IPS-NIHi11 (cell line): ENCODE measurements at places on chromosomes 5 and 9.

DNA sequence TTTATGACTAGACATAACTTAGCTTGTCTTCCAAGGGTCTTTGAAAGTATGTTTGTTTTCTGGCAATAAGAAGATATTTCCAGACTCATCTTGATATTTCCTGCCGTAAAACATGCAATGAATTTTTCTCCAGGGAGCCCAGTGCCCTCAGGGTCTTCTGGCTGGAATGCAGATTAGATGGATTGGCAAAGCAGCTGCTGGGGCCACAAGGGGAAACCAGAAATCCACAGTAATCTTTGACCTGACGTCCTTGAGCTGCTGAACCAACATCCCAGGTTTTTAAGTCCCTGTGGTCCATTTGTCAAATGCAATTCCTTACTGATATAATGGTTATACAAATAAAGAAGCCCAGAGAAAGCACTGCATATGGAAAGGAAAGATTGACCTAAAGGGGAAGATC, 93.0 kb downstream of the THBS4 start:
- peak; percentile 31 for DNase-seq

DNA sequence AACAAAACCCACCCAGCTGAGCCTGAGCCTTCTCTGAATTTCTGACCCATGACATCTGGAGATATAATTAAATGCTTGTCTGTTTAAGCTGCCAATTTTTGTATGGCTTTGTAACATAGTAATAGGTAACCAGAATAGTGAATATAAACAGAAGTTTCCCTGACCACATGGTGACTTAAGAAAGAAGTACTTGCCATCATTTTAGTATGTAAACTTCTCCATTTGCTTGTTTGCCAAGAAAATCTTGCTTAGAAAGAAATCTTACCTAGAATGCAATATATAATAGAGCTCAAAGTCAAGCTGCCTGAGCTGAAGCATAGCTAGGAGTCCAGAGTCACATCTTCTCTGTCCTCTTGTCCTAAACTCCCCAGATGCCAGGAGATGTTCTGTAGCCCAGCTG, 117.0 kb downstream of the PCSK1 start:
- no peak for DNase-seq

GRCh38 chr5:33755231-33755630, 136.6 kb downstream of the ADAMTS12 start:
- DNase-seq = no peak

- no peak for DNase-seq
These were observed 2101.6 kb downstream of the MAT2B start for GRCh38 chr5:165607026-165607425.

DNA sequence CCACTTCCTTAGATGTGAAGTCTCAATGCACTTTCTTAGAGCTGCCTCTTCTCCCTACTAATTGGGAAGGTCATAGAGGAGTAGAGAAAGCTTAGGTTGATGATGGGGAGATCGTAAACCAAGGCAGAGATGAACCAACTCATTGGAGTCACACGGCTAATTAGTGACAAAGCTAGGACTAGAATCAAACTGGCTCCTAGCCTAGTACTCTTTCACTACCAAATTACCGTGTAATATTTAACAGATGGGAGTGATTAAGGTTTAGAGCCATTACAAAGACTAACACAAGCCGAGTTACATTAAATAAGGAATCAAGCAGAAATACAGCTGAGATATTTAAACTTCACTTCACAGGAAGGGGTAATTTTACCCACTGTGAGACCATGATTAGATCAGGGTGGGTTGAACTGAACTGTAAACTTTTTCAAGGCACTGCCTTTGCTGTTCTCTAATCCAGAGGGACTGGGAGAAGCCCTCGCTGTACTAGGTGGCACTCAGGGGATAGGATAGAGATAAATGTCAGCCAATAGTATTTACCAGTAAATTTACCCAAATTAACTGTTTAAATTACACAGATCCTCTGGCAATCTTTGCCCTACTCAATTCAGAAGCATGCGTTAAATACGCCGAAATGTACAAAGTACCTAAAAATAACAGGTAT, 166.4 kb upstream of the PIK3R1 start:
- no peak for DNase-seq

GRCh38 chr9:121597698-121598166, 53.7 kb upstream of the DAB2IP start:
- DNase-seq = no peak

- DNase-seq = peak; percentile 69
These were observed 4.1 kb downstream of the RPL7A start for GRCh38 chr9:133351908-133352634.

GRCh38 chr5:94595281-94595840, 23.0 kb downstream of the KIAA0825 start:
- no peak for DNase-seq

GRCh38 chr9:37618817-37619216, 26.4 kb upstream of the TOMM5 start:
- no peak for DNase-seq

GRCh38 chr5:151772029-151772845, 483 bp downstream of the G3BP1 start:
- DNase-seq = peak; percentile 75

GRCh38 chr9:17862101-17862500, 283.2 kb downstream of the SH3GL2 start:
- DNase-seq = no peak

GRCh38 chr5:1054799-1055775, 46.5 kb downstream of the NKD2 start:
- DNase-seq = no peak

DNA sequence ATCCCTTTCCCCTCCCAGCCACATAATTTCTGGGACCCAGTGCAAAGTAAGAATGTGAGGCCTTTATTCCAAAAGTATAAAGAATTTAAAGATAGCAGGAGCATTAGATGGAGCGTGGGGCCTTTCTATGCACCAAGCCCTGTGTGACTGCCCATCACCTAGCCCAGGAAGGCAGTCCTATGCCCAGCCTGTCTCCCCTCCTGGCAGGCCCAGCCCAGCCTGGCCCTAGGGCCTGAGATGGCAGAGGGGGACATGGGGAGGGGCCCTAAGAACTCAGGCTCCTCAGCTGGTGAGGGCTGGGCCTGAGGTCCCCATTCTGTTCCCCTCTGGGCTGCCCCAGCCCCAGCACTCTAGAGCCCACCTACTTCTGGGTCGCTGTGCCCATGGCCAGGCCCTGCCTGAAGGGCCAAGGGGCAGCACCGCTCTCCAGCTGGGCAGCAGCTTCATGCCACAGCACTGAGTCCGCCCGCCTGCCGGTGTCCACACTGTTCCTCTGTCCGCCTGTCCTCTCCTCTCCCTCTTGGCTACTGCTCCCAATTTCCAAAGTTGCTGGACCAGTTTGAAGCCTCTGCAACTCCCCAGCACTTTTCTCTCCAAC, 995 bp upstream of the SLC23A1 start:
- DNase-seq = no peak

DNA sequence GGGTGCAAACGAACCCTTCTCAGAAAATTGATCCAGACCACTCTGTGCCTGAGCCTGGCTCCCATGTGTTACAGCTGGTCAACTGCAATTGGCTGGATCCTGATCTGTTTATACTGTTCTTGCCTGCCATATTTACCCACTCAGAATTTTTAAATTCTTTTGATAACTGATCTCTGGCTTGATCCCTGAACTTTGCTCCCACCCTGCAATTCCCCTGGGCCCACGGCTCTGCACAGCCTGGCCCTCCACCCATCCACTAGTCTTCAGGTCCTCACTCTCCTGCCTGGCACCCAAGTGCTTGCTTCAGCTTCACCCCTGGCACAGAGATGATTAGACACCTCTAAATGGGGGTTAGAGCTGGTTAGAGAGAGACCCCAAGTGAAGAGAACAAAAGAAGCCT, 25.9 kb upstream of the MIER3 start:
- DNase-seq = no peak

- DNase-seq = no peak
These were observed 1.1 kb upstream of the SNCAIP start for GRCh38 chr5:122310889-122311288.

DNA sequence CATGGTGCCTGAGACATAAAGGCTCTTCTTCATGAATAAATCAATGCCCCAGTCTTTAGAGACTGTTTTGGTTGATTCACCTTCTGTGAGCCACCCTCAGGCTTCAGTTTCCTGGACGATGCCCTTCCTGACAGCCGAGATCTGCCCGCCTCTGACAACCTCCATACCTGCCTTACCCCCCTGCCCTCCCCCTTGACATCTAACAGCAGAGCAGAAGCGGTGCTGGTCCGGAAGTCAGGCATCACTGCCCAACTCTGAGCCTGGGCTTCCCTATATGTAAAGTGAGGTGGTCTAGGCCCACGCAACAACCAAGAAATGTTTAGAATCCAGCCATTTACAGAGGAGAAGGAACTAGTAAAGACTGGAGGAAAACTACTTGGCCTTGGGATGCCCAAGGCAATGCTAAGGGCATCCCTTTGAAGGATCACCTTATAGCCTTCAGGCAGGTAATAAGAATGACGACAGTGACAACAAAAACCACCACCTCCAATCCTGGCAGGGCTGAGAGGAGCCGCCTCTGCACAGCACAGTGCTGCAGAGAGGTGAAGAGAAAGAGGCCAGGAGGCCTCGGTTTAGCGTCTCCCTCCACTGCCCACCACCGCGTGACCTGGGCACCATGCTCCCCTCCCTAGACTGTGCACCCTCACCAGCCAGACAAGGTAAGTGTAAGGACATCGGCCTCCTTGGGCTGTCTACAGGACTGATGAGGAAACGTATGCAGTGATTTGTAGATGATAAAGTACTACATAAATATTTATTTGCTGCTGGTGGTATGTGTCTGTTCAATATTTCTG, 35.3 kb upstream of the GABBR2 start:
- no peak for DNase-seq
